ENCODE measurements at places on chromosomes 6 and 20. TPM values are rescaled to one million over a fixed set of nuclear protein-coding genes. Genes with fewer than 3 reads are reported as not detected.

Gene KIF6
- 0.08 TPM for total RNA-seq

Gene KCNK15
- total RNA-seq = 8.5 TPM

Gene RING1
- 46.9 TPM for total RNA-seq

Gene NDUFAF4
- 19.3 TPM for total RNA-seq

Gene PI16
- total RNA-seq = 1.5 TPM

All from fibroblast of the aortic adventitia (primary cell).